Stimulated activated CD4-positive, alpha-beta T cell treated with anti-CD3 and anti-CD28 coated beads, Interleukin-1b, Interleukin-23, amount 100 ng/mL, for 1 hour (primary cell): ENCODE measurements at places on chromosomes 5 and 9.

DNA sequence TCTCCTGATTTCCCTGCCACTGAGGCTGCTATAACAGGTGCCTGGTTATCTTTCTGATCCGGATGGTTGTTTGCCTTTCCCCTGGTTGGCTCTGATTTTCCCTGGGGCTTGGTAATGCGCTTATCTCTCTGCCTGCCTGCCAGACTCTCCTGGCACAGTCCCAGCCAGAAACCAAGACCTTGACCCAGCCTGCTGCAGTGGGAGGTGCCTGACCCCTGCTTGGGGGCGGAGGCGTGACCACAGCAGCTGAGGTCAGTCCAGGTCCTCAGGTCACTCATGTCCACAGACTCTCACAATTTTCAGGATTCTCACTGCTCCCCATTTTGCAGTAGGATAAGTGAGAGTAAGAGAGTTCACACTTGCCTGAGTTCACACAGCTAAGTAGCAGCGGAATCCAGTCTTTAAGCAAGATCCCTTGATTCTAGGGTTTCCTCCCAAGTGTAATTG is 24.4 kb upstream of the SYNPO start:
- DNase-seq, result no peak

DNA sequence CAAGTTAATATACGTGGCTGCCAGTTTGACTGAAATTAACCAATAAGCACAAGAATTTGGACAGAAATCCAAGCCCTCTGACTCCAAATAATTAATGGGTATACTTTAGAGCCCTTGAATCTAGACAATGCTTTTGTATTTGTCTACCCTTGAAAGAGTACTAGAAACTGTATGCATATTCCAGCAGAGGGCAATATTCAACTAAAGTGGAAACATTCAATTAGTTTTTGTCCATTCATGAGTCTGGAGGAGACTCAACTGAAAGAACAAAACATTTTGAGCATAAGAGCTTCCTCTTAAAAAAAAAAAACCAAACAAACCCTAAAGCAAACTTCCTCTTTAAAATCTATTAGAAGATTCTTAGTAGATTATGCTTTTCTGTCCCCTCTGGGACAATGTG is 157.8 kb downstream of the ARHGEF28 start:
- DNase-seq, result no peak

GRCh38 chr9:14136646-14137370 is 177.1 kb downstream of the NFIB start:
- no peak for DNase-seq

- DNase-seq, result no peak
Observed at GRCh38 chr5:4665911-4666310, 474.2 kb upstream of the ADAMTS16 start.

GRCh38 chr5:38105231-38105570 is 153.2 kb upstream of the EGFLAM start:
- no peak for DNase-seq

- no peak for DNase-seq
Observed at GRCh38 chr9:135887585-135888050, 19.7 kb downstream of the CAMSAP1 start.

- DNase-seq, result no peak
Observed at GRCh38 chr9:112809351-112809848, 58.8 kb downstream of the SNX30 start.

DNA sequence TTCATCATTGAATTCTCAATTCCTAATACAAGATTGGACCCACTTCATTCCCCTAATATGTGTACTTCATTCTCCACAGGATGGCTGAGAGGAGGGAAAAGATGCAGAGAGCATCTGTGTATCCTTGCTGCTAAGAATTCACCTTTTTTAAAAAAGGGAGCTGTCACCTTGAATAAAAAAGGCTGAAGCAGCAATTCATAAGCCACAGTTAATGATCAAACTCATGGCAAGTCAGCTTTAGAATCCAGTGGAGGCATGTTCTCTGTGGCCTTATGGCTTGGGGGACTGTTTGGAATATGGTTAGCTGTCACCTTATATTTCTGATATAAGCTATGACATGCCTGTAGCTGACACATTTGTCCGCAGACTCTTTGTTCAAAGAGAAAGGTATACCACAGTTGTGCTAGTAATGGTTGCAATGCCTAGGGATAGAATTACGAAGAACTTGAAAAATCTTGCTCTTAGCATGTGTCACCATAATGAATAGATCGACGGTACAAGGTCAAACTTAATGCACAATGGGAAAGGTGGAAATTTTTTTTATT is 256.8 kb upstream of the TNC start:
- no peak for DNase-seq

- DNase-seq, result no peak
Observed at GRCh38 chr5:53815471-53815870, 255.0 kb downstream of the NDUFS4 start.

DNA sequence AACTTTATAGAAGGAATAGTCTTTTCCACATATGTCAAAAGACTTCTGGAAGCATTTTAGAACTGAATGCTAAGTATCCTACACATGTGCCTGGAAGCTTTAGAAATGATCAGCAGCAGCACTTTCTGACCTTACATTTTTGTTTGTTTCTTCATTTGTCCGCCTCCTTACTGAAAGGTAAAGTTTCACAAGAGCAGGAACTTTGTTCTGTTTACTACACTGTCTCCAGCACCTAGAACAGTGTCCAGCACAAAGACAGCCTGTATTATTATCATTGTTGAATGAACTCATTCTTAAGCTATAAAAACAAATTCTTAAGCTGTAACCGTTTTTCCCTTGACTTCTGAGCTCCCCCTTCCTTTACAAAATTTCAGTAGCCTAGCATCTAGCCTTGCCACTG is 14.8 kb downstream of the PIP5K1B start:
- no peak for DNase-seq

- no peak for DNase-seq
Observed at GRCh38 chr9:76355886-76356285, 38.3 kb downstream of the RFK start.

- DNase-seq, result no peak
Observed at GRCh38 chr5:141484641-141485311, at the start of gene PCDHGC4. TSS of gene PCDHGC4 (plus strand) at chr5:141485030. CDS start at chr5:141485174, 144 bp downstream.

- DNase-seq, result no peak
Observed at GRCh38 chr5:41748631-41749030, 121.6 kb downstream of the OXCT1 start.

DNA sequence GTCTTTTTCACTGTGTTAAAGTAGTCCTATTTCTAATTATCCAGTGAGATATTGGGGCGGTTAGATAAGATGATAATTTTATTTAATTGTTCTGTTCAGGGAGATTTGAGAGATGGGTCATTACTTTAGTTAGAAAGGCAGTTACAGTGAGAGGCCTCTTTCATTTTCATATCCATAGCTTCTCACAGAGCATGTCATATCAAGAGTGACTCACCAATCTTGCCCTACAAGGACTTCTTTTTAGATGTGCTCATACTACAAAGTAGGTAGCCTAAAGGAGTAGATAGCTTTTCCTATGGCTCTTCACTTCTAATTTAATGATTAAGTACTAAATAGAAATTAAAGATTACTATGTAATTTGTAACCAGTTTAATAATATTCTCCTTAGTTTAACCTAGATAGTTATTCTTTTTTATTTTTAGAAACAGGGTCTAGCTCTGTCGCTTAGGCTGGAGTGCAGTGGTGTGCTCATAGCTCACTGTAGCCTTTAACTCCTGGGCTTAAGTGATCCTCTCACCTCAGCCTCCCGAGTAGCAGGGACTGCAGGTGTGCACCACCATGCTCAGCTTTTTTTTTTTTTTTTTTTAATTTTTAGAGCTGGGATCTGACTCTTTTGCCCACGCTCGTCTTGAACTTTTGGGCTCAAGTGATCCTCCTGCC is 71.0 kb downstream of the FER start:
- DNase-seq, result no peak

- no peak for DNase-seq
Observed at GRCh38 chr9:100294806-100295205, 57.9 kb downstream of the TEX10 start.

GRCh38 chr9:72751541-72751940 is 201.3 kb downstream of the ALDH1A1 start:
- no peak for DNase-seq

DNA sequence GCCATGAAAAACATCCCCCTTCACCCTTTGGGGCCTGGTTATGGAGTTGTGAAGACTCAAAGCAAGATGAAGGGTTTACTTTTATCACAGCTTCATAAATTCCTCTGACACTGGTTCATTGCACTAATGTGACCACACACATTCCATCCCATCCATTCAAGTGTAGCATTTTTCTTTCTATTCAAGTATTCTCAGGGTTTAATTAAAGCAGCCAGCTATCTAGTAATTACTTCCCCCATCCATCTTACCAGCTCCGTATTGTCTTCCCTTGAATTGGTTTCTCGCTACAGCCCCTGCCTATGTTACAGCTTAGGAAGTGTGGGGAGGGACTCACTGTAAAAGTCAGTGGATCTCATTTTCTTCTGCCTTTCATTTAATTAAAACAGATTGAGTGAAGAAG is 387.0 kb upstream of the RFX3 start:
- no peak for DNase-seq
